ENCODE measurements at places on chromosomes 3 and 15. TPM values are rescaled to one million over a fixed set of nuclear protein-coding genes. Genes with fewer than 3 reads are reported as not detected.

Gene GHSR
- total RNA-seq = not detected

- DNase-seq = no peak
Observed at GRCh38 chr15:61807281-61807929, 252.8 kb downstream of the VPS13C start.

Gene SCG5
- total RNA-seq = 4.1 TPM

DNA sequence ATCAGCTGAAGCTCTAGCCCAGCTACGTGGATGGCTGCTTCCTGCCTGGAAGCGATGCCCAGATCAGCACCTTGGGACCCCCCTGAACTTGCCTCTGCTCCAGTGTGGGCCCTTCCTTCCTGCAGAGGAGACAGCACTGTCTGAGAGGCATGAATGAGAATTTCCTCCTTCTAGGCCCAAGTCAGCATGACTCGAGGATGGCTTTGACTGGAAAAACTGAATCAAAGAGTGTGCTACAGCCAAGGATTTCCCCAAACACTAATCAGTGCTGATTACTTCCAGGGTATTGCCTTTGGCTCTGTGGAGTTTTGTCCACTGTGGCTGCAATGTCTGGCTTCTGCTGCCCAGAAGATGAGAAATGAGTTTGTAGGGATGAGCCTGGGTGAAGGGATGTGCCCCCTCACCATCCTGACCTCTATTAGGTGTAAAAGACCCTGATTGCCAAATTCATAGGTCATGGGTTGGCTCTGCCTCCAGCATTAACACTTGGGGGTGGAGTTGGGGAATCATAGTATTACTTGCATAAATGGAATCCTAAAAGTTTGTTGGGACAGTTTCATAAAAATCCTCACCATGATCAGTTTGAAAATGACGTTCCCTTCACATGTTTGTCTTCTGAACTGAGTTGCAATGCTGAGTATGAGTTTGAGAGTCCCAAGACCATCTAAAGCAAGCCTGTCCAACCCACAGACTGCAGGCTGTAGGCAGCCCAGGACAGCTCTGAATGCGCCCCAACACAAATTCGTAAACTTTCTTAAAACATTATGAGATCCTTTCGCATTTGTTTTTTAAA is 36.7 kb downstream of the FLNB start:
- DNase-seq = no peak

GRCh38 chr15:27065151-27065550 is 94.2 kb downstream of the GABRG3 start:
- no peak for DNase-seq

GRCh38 chr3:12558706-12559105 is 1.8 kb downstream of the MKRN2 start:
- DNase-seq = peak; percentile 32

GRCh38 chr3:195040094-195040493 is 230.9 kb downstream of the XXYLT1 start:
- DNase-seq = no peak

DNA sequence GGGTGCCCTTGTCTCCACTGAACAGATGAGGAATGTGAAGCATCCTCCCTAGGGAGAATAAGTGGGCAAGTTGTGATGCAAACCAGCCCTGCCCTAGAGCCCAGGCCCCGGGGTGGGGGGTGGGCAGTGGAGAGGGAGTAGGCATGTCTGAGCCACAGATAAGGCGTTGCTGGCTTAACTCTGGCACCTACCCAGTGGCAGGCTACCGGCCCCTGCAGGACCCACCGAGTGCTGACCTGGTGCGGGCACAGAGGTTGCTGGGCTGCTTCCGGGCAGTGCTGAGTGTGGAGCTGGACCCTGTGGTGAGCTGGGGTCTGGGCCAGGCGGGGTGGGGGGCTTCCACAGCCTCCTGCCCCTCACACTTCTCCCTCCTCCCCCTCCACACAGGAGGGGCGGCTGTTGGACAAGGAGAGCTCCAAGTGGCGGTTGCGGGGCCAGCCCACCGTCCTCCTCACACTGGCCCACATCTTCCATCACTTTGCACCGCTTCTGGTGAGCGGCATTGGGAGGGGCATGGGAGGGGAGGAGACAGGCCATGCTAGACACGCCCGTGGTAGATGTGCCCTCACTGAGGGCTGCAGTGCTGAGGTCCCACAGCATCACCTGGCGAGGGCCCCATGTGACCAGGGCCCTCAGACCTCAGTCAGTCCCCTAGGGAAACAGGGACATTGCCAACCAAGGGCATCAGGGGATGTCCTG is 10.1 kb downstream of the RNF123 start:
- no peak for DNase-seq

Gene C3orf20
- total RNA-seq = not detected

Gene TM4SF18
- 2.1 TPM for total RNA-seq

DNA sequence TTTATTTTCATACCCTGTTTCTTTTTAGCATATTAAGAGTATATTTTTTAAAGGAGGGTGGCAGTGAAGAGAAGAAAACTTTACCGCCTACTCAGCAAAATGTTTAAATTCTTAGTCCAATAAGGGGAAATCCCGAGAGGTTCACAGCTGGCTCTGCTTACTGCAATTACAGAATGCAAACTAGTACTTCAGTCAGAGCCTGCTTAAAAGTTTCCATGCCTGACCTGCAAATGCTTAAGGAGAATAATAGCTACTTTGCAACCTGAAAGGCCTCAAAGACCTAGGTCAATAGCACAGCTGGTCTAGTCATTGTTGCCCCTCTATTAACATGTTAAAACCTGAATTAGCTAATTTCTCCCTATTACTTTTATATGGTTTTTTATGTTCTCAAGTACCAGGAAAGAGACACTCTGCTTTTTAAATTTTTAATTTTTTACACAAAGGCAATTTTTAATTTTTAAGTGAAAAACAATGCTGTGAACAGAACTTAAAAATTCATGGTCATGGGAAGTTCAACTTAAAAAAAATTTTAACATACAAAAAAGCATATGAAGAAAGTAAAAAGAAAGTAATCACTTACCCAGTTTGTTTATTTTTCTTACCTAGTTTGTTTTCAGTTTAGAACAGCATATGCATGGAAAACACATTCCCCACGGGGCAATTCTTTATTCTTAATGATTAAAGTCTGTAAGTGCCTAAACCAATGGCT is 79.2 kb downstream of the P3H2 start:
- no peak for DNase-seq

Gene PCNP
- 122 TPM for total RNA-seq

Gene CFAP161
- 0.21 TPM for total RNA-seq

DNA sequence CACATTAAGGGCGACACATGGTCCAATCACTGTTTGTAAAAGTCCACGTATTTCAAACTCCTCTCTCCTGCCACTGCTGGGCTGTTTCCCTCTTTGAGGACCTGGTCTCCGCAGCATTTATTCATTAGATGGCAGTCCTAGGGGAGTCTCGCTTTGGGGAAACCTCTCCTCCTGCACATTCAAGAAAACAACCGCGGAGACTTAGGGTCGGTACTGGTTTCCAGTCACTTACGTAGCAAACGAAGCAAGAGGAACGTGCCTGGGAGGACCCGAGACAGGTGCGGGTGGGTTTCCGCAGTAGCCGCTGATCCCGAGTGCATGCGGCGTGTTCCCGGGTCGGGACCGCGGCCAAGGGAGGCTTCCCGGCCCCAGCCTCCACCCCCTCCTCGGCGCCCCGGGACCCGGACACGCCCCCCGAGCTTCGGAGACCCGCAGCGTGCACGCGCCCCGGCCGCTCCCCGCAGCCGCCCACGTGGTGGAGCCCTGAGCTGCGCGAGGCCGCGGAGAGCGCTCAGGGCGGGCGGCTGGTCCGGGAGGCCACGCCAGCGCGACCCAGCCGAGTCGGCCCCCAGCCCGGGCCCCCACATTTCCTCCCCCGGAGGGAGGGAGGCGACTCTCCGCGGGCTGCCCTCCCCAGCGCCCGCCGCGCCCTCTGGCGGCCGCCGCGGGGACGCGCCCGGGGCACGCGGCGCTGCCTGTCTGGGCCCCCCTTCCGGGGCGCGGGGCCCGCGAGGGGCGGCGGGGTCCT is 1.1 kb upstream of the IGF1R start:
- peak; percentile 76 for DNase-seq

Gene SMCO1
- total RNA-seq = not detected

Gene SLC22A14
- total RNA-seq = 0.11 TPM

DNA sequence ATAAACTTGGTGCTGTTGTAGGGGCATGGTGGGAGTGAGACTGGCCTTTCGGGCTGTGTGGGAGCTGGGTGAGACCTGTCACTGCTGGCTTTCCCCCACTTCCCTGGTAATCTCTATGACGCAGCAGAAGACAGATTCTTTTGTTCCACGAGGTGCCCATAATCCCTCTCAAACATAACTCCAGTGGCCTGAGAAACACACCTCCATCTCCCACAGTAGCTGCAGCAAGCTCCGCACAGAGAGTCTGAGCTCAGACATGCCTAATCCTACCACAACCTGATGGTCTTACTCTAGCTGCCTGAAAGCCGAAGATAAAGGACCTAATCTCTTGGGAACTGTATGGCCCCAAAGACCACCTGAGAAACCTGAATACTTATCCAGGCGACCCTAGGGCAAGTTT is 225.6 kb upstream of the CRBN start:
- no peak for DNase-seq

Gene PRR20G
- not detected for total RNA-seq

DNA sequence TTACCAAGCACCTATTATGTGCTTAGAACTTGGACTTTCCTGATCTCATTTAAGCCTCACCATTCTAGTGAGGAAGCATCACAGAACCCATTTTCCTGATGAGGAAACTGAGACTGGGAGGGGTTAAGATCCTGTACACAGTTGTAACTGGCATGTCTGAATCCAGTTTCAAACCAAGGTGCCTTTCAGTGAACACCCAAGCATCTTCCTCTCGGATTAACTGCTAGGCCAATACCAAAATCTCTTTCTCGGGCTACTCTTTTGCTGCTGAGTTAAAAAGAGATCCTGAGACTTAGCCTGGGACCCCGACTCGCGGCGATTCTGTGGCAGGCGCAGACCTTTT is 578 bp upstream of the CEMIP start:
- DNase-seq = no peak

Gene LRRC31
- total RNA-seq = 42.0 TPM

- DNase-seq = no peak
Observed at GRCh38 chr3:50154476-50154839, 666 bp upstream of the SEMA3F start.

Gene CD200R1
- total RNA-seq = 1.1 TPM

- no peak for DNase-seq
Observed at GRCh38 chr3:184603151-184604030, 41.8 kb downstream of the EPHB3 start.

DNA sequence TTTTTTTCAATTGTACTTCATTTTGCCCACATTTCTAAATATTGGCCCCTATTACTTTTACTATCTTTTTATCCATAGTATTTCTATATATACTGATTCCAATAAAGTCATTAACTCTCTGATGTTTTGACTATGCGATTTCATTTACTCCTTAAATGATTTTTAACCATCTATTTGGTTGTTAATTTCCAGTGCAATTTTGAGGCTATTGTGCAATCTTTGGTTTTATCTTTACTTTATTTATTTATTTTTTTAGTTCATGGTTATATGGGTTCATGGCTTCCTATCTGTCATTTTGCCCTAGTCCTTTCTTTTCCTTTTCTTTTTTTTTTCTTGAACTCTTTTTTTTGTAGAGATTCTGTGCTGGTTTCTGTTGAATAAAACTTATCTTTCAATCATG is 1408.0 kb upstream of the GBE1 start:
- no peak for DNase-seq

Gene WNT7A
- not detected for total RNA-seq

Gene AAGAB
- total RNA-seq = 57.6 TPM

DNA sequence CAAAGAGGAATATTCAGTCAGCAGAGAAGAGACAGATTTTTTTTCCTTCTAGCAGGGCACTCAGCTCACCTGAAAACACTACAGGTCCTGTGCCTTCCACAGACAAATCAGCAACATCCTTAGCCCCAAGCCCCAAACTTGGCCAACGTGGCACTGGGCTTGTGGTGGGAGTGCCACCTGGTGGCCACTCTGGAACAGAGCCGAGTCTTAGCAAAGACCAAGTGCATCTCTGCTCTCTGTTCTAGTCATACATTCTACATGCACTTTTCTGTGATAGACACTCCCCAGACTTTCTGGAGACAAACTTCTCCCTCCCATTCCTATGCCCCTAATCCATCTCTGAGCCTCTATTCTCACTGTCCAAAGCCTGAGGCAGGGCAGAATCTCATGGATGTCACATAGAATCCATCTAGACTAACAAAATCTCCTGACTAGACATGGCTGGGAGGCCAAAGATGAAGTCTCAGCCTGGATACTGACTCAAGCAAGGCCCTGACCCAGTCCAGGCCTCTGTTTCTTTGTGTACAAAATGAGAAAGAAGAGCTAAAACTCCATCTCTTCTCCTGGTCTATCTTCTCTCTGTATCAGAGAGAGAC is 5.1 kb upstream of the SEMA7A start:
- peak; percentile 67 for DNase-seq

DNA sequence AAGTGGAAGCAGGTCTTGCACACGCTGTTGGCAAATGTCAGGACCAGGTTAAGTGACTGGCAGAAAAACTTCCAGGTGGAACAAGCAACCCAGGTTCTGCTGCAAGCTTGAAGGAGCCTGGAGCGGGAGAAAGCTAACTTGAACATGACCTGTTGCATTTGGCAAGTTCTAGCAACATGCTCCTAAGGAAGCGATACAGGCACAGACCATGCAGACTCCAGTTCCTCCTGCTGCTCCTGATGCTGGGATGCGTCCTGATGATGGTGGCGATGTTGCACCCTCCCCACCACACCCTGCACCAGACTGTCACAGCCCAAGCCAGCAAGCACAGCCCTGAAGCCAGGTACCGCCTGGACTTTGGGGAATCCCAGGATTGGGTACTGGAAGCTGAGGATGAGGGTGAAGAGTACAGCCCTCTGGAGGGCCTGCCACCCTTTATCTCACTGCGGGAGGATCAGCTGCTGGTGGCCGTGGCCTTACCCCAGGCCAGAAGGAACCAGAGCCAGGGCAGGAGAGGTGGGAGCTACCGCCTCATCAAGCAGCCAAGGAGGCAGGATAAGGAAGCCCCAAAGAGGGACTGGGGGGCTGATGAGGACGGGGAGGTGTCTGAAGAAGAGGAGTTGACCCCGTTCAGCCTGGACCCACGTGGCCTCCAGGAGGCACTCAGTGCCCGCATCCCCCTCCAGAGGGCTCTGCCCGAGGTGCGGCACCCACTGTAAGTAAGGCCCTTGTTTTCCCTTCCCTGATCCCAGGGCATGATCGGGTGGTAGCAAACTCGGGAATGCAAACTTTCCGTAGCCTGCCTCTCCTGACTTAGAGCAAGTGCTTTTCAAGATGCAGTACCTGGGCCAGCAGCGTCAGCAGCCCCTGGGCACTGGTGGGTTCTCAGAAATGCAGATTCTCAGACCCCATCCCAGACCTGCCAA is 759 bp downstream of the GALNT15 start:
- no peak for DNase-seq

- no peak for DNase-seq
Observed at GRCh38 chr3:108085810-108086350, 5.0 kb downstream of the CD47 start.

Gene MAP1A
- 1.9 TPM for total RNA-seq

DNA sequence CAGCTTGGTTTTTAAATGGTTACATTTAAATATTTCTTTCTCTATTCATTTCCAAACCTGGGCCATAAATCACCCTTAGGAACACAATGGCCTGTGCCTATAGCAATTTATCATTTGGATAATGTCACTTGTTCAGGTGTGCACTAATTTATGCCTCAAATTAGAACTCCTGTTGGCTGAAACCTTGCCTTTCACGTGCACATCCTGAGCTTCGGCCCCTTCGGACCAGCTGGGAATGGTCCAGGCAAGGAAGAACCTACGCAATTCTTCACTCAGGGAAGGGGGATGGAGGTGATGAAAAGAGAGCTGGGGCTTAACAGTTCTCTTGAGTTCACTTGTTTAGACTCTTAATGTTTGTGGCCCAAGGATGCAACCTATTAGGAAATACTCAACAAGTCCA is 324.1 kb upstream of the ICE2 start:
- DNase-seq = no peak

Measured in colonic mucosa (tissue), 4 donors.